ENCODE measurements at places on chromosomes 3 and 15.

GRCh38 chr15:25989327-25989726 is 126.2 kb upstream of the ATP10A start:
- no peak for DNase-seq

- no peak for DNase-seq
Measured at GRCh38 chr3:98901119-98901391, 440 bp downstream of the DCBLD2 start.

DNA sequence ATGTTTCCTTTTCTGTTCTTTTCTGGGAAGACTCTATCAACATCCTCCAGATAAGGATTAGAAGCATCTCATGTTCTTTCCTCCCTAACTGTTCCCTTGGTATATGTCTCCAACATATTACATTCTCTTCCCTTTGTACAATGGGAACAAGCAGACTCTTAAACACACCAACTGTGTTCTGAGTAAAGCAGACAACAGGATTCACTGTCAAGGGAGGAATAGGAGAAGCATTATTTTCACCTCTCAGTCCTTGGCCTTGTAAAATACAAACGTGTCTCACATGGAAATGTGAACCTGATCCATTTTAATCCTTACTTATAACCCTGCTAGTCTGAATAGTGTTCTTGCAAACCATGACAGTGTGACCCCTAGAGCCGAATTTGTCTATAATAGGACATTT is 19.6 kb downstream of the GYG1 start:
- no peak for DNase-seq

DNA sequence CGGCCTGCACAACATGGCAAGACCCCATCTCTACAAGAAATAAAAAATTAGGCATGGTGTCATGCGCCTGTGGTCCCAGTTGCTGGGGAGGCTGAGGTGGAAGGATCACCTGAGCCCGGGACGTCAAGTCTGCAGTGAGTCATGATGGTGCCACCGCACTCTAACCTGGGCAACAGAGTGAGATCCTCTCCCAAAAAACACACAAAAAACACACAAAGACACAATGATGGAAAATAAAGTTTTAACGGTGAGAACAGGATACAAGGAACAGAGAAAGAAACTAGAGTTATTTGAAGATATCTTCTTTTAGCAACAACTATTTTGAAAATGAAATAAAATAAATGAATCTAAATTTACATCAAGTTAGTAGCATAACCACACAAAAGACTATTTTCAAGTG is 12.0 kb downstream of the CLASP2 start:
- no peak for DNase-seq

DNA sequence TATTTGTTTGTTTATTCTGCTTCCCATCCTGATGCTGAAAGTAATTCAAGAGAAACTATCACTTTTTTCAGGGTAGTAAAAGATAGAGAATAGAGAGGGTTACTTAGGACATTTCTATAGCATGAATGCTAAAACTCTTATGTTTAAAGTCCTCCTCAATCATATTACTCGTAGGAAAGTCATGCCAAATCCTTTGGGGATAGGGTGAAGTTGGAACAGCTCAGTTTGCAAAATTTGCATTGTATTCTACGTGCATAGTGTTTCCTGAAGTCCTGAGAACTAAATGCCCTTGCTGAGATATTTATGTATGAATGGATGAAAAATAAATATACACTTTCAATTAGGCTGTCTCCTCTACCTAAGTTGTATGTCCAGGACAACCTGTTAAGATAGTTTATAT is 14.6 kb downstream of the PLSCR5 start:
- no peak for DNase-seq

GRCh38 chr3:14151471-14152083 is 26.7 kb downstream of the TMEM43 start:
- no peak for DNase-seq

- no peak for DNase-seq
Measured at GRCh38 chr15:40875991-40876730, 2.1 kb upstream of the RHOV start.

GRCh38 chr3:29465836-29466235 is 185.0 kb downstream of the RBMS3 start:
- no peak for DNase-seq

GRCh38 chr3:172607305-172608121 is 84.3 kb upstream of the TNFSF10 start:
- no peak for DNase-seq

- DNase-seq, result no peak
Measured at GRCh38 chr3:80283783-80284182, 516.0 kb upstream of the ROBO1 start.

DNA sequence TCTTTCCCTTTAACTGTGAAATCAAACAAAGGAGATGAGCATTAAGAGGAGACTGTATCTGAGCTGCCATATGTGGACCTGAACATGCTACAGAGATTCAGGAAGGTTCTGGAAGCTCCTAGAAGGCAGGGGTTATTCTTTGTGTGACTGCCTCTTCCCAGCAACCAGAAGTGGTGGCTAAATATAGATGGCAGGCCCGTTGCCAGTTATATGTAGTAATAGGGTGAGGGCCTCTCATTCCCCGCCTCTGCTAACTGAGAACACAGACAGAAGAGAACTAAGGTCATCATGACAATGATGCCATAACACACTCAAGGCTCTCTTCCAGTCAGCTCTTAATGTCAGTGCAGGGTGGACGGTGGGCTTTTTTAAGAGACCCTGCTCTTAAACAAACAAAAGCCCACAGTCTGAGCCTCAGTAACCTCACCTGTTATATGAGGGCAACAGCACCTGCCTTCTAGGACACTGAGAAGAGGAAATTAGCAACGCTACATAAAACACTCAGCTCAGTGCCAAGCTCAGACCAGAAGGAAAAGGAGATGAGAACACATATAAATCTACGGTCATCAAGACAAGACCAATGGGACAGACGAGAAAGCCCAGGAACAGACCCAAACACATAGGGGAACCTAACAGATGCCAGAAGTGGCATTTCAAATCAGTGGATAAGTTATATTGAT is 22.3 kb downstream of the CFAP92 start:
- no peak for DNase-seq

DNA sequence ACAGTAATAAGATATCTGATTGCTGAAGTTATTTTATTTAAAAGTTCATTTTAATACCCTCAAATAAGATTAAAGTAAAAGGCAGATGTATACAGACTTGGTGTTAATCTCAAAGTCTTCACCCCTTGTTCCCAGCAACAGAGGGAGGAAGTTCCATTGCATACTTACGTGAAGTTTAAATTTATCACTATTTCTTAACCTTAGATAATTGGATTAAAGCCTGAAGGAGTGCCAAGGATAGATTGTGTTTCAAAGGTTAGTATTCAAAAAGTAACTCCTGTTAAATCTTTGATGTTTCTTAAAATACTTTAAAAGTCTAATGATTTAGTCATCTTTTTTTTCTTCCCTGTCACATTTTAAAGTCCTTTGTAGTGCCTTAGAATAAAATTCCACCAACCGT is 39.3 kb downstream of the ATP1B3 start:
- no peak for DNase-seq

DNA sequence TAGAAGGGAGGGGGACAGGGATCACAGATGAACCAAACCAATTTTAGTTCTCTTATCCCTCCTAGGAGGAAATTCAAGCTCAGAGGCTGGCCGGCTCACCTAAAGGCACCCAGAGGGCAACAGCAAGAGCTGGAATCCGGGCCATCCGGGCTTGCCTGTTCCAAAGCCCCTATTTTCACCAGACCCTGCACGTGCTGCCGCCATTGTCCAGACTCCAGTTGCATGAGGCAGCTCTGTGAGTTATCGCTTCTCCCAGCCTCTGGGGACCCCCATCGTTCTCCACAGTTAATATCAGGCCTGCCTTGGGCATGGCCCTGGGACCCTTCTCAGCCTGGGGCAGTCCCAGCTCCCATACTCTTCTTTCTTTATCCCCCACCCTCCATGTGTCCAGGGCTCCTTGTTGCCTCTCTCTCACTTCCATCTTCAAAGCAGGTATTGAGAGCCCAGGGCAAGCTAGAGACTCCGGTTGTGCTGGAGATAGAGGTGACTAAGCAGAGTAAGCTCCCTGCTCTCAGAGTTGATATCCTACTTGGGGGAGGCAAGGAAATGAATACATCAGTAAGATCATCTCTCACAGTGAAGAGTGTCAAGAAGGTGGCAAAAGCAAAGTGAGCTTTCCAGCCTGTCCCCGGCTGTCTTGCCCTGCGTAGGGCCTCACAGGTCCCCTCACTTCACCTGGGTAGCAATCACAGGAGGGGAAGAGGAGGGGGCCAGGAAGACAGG is 322.8 kb downstream of the UACA start:
- no peak for DNase-seq
